ENCODE measurements at places on chromosomes 2 and 18. TPM values are rescaled to one million over a fixed set of nuclear protein-coding genes. Genes with fewer than 3 reads are reported as not detected.
A peak's percentile ranks its signal among the peaks of the same experiment; 100 is the strongest.

- DNase-seq = no peak
Measured at GRCh38 chr2:13354031-13354430, 637.3 kb downstream of the TRIB2 start.

DNA sequence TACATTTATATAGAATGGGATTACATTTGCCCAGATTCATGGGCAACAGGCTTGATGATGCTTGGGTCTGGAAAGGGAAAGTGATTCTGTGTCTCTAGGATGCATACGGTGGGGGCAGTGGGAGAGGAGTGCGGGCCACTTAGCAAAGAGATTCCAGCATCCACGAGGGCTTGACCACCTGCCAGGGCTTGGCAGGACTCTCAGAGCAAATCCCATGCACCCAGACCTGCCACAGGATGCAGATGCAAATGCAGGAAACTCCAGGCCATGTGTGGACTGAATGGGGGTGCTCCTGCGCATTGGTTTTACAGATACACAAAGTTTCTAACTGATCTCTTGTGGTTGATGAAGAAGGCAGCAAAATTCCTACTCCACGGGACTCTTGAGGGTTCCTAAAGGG, 334.7 kb downstream of the CYRIA start:
- DNase-seq = no peak

GRCh38 chr2:186197955-186198354, 288.1 kb upstream of the ZC3H15 start:
- DNase-seq = no peak

GRCh38 chr2:11807156-11808015, 61.0 kb downstream of the LPIN1 start:
- DNase-seq = no peak

DNA sequence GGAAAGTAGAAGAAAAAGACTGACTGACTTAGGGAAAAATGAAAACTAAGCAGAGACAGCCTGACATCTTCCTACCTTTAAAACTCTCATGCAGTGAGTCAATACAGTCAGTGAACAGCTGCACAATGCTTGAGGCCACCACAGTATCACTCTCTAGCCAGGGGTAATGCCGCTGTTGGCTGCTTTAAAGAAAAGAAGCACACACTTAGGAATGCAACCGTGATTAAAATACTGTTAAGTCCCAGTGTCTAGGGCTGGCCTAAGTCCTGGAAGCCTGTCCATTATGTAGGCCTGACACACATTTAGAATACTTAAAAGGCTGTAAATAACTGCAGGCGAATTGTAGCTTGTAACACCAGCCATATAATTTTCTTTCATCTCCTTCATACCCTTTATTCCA, 50.7 kb downstream of the SIGLEC15 start:
- DNase-seq = no peak

DNA sequence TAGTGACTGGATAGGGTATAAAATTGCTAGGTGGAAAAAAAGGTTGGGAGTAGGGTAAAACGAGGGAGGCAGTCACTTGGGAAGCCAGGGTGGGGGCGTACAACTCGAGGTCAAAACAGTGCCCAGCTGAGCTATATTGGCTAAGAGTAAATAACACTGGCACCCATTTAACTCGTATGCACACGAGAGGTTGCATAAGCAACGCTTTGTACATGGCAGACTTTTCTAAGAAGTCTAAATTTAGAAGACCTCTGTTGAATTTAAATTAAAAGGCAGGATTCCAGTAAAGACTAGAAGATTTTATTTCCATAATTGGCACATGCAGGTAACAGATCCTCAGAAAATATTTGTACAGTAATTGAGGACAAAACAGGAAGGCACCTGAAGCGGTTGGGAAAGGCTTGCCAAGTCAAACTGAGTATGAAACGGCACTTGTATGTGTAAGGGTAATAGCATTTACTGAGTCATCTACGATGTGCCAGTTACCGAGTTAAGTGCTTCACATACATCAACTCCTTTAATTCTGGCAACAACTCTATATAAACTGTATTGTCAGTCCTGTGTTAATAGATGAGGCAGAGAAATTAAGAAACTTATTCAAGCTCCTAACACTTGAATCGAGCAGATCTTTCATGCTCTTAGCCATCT, 1.4 kb upstream of the MALT1 start:
- DNase-seq = no peak

DNA sequence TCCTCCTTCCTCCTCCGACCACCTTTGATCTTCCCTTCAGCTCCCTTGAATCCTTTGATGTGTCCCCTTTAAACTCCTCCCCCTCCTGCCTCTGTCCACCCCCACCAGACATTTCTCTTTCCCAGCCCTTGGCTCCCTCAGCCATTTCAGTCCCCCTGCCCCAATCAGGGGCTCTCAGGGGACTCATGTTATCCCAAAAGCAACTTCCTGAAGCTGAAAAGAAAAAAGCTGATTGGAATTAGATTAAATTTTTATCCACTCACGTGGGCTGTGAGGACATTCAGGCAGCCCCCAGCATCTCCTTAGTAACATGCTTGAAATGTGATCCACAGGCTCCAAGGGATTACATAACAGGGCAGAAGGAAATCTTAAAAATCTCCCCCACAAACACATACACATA, 81.3 kb downstream of the NEURL3 start:
- no peak for DNase-seq

GRCh38 chr2:27186613-27187345, 25.1 kb upstream of the ATRAID start:
- DNase-seq = no peak

GRCh38 chr2:21452263-21452662, 328.5 kb downstream of the TDRD15 start:
- no peak for DNase-seq

GRCh38 chr2:30233271-30234009, 2.1 kb downstream of the LBH start:
- DNase-seq = no peak

DNA sequence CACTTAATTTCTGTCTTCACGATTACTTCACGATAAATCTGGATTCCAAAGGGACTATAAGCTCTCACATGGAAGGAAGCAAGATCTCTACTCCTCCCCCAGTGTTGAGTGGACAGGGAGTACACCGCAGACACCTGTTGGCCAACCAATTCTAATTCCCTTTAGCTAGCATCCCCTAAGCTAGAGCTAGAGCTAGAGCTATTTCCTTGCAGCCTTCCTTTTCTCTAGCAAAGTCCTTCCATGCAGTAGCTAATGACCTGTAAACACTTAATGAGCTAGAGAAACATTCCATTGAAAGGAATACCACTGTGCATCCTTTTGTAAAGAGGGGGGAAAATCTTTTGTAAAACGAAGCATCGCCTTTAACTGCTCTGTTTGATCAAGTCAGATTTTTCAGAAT, 56.5 kb downstream of the BCL11A start:
- DNase-seq = no peak

DNA sequence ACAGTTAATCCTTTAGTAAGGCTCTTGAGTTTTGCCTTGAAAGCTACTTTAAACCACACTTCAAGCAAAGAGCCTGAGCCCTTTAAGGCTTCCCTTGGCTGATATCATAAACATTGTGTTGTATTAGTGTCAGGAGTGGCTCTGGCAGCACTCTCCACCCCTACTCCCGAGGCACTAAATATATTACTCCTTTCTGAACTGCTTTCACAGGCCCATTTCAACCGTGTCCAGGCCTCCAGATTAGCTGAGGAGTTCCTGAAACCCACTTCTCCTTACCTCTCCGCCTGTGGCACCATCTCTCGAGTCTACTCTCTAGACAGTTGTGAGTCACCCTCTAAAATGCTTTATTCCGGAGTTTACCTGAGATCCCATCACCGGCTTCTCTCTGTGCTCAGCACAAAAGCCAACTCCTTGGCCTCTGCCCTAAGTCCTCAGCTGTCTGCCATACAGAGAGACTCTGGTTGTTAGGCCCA, 14.4 kb upstream of the STON1 start:
- DNase-seq = no peak

- no peak for DNase-seq
Measured at GRCh38 chr2:44572196-44572900, 210.6 kb downstream of the CAMKMT start.

DNA sequence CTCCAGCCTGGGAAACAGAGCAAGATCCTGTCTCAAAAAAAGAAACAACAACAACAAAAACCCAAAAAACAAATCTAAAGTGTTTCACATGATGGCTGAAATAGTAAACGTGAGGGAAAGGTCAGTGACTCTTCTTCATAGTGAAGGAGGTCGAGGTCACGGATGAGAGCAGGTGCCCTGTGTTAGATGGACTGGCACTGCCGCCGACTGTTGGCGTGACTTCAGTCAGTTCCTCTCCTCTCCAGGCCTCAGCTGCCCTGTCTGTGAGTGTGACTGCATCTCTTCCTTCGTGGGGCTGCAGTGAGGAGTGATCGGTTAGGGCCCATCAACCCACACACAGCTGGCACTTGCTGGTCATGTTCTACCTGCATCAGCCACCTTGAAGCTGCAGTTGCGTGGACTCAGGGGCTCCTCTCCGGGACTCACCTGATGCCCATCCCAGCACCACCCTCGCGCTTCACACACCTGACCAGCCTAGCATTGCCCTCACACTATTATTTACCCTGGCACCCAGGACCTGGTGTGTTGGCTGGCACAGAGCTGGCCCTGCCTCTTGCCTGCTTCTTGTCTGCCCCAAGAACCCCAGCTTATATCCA, 30.1 kb upstream of the TMEM87B start:
- no peak for DNase-seq

DNA sequence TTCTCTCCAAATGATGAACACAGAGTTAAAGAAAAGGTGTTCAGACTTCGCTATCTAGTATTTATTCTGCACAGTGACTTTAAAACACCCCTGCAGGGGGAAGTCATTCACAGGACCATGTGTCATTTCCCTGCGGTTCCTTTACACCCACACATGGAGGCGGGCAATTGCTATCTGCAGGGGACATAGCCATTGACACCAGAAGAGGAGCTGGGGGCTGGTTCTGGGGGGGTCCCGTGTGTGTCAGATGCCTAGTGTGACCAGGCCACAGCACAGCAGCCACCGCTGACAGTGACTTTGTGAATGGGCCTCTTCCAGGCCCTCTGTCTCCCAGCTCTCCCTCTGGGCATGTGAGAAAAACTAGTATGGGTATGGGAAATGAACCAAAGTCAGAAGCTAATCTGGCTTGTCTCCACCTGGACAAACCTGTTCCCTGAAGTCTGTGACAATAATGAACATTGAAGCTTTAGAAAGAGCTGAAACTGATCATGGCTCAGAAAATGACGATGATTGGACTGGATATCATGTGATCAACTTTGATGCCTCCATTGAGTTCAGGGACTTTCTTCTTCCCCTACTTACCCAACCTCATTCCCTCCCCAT, 7.5 kb upstream of the GBX2 start:
- DNase-seq = no peak

DNA sequence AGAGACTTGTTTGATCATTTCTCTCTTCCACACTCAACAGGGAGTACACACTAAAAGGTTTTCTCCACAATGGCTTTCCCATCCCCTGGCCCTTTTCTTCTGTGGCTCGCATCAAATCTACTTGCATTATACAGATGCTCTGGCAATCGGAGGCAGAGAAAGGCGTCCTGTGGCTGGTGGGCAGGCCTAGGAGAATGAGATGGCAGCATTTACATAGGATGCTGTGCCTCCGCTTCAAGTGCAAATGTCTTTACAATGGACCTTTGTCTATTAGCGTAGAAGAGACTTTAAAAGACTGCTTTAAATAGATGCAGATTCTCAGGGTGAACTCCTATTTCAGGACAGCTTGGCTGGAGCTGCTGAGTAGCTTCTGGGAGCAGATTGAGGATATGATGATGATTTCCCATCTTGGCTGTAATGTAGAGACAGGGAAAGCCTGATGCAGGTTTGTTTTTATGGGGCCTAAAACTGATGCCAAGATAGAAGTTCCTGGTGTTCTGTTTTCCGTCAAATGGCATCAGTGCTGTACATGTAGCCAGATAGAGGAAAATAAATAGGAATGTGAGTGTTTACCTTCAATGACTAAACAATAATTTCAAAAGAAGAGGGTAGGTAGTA, 423.4 kb downstream of the RND3 start:
- peak; percentile 15 for DNase-seq

- DNase-seq = no peak
Measured at GRCh38 chr2:117341690-117342089, 472.8 kb upstream of the DDX18 start.

- DNase-seq = no peak
Measured at GRCh38 chr2:30643674-30644073, 163.6 kb downstream of the CAPN13 start.

DNA sequence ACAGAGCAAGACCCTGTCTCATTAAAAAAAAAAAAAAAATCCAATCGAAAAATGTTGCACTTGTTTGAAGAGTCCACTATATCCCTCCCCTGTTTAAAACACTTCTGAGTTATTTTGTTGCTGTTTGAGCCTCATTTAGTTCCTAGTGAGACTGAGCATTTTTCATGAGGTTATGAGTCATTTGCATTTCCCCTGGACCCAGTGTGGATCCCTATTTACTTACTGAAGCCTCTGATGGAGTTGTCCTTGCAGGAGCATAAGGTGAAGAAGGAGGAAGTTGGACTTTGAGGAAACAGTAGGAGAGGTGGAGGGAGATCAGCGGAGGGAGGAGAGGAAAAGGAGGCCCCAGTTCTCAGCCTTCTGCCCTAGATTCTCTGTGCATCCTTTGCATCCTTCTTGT, 5.1 kb downstream of the CXCR1 start:
- DNase-seq = no peak

DNA sequence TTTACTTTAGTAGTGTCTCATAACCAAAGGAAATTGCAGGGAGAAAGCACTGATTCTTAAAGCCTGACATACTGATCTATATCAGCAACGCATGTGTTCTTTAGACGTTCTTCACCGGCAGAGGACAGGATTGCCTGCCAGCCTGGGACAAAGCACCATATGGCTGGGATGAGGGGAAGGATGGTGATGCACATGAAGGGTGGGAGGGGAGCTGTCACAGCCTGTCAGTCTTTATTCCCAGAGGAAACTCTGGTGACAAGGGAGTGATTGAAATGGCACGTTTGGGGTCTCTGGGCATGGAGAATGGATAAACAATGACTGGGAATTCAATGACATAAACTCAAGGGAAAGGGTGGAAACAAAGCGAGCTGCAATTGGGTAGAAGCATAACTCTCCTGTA, 808.1 kb downstream of the DCC start:
- no peak for DNase-seq

DNA sequence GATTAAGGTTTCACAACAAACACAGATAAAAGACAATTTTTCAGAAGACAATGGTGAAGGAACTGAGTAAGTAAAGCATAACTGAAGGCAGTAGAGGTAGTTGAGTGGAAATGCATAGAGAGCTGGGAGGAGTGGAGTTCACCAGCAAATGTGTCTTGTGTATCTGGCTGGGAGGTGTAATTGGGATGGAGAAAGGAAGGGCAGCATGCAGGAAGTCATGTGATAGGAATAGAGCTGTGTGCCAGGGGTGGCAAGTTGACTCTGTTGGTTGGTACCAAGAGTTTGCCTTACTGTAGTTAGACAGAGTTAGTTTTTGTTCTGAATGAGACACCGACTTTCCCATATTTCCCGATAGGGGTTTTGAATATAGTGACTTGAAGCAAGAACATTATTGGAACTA, 56.3 kb downstream of the FMNL2 start:
- no peak for DNase-seq

- DNase-seq = no peak
Measured at GRCh38 chr2:100537918-100538317, 24.9 kb upstream of the PDCL3 start.

GRCh38 chr2:10556271-10557140, 108.4 kb upstream of the ODC1 start:
- DNase-seq = no peak

PROC gene
- not detected for total RNA-seq

DCDC2C gene
- total RNA-seq = not detected

CCDC68 gene
- total RNA-seq = not detected

APCDD1 gene
- total RNA-seq = 49.8 TPM

RFX8 gene
- total RNA-seq = 0.44 TPM

CXCR1 gene
- total RNA-seq = not detected

PXDN gene
- 218 TPM for total RNA-seq

PDE11A gene
- total RNA-seq = 0.23 TPM

PLEKHA3 gene
- total RNA-seq = 23.2 TPM

RNF152 gene
- total RNA-seq = 7.5 TPM

CROCC2 gene
- total RNA-seq = not detected

Measured in neural crest cell (in vitro differentiated cells).